ENCODE measurements at places on chromosomes 2 and 18. TPM values are rescaled to one million over a fixed set of nuclear protein-coding genes. Genes with fewer than 3 reads are reported as not detected.

Gene CDKL4
- total RNA-seq, result 0.31 TPM

Gene HOXD10
- not detected for total RNA-seq

Gene C2orf81
- 3.2 TPM for total RNA-seq

- no peak for DNase-seq
Observed at GRCh38 chr2:61938511-61938910, 33.0 kb downstream of the COMMD1 start.

- no peak for DNase-seq
Observed at GRCh38 chr2:3956406-3956805, 253.0 kb downstream of the DCDC2C start.

GRCh38 chr18:69596345-69596744, 195.7 kb downstream of the DOK6 start:
- no peak for DNase-seq

- no peak for DNase-seq
Observed at GRCh38 chr2:160469621-160470204, 23.9 kb downstream of the RBMS1 start.

DNA sequence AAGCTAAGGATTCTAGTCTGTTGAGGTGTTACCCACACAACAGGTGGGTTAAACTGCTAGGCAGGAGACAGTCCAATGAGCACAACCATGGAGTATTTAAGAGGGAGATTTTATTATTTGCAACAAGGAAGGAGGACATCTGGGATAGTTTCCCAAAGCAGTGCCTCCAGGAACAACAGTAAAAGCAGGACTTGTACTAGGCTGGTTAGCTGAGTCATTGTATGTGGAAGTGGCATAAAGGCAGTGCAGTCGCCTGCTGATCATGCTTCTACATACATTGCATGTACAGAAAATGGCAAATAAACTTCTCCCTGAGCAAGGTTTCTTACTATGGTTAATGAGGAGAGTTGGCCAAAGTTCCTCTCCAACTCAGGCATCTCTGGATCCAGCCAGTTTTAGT, 46.1 kb upstream of the CYTIP start:
- DNase-seq, result no peak

DNA sequence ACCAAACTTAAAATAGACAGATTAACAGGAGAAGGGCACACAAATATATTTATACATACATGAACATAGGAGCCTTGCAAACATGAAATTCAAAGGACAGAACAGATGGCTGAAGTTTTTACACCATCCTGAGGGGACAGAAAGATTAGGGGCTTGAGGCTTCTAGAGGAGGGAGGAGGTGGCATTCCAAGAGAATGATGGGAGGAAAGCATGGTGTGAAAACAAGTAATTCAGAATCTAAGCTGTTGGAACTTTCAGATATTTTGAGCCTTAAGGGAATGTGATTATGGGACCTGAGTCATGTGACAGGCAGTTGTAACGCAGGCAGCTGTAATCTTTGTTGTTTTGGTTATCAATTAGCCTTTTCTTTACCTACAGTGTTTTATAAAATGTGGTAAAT, 225.2 kb upstream of the SPOPL start:
- no peak for DNase-seq

GRCh38 chr2:170694316-170694715, 20.8 kb upstream of the SP5 start:
- no peak for DNase-seq

- no peak for DNase-seq
Observed at GRCh38 chr2:61111708-61112107, 46.0 kb downstream of the SANBR start.

- DNase-seq, result peak; percentile 34
Observed at GRCh38 chr2:38380397-38381130, 3.5 kb upstream of the ATL2 start.

DNA sequence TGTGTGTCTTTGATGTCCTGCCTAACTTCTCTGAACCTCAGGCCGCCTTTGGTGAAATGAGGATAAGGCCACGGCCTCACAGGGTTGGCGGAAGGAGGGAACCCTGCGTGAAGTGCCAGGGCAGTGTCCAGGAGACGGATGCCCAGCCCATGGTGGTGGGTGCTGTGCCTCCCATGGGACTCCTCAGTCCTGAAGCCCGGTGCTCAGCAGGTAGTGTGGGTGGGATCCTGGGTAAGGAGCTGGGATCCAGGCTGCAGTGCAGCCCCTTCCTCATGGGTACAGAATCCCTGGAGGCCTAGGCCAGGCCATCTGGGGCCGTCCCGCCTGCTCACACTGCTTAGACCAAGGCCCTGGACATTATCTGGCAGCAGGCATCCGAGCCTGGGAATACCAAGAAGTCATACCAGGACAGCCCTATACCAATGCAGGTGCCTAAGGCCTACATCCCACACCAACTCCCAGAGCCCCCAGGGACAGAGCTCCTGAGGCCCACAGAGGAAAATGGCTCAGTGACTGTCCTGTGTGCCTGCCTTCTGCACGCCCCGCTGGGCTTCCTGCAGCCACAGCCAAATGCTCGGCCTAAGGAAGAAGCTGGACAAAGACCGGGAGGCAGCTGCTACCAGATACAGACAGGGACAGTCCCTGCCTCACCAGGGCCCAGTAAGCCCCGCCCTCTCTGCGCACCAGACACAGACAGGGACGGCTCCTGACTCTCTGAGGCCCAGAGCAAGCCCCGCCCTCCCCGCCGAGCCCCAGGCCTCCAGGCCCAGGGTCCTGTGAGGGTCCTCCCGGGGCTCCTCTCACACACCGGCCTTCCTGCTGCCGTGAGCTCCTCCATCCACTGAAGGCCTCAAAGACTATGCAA, 78.0 kb downstream of the NDUFA10 start:
- peak; percentile 39 for DNase-seq

DNA sequence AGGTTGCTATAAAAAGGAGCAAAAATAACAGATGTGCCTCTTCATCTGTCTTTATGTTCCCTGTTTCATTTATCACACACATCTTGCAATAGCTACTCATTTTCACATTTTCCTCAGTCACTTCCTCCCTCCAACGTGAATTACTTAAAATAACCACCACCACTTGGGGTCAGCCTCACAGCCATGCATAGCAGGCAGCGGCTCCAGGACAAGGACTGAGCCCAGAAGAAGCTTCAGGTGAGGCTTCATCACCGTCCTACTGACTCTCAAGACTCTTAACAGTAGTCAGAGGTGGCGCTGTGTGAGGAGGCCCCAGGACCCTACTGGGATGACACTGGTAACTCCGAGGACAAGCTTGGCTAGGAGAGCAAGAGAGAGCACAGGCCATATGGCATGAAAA, 15.5 kb upstream of the ST8SIA5 start:
- DNase-seq, result no peak

DNA sequence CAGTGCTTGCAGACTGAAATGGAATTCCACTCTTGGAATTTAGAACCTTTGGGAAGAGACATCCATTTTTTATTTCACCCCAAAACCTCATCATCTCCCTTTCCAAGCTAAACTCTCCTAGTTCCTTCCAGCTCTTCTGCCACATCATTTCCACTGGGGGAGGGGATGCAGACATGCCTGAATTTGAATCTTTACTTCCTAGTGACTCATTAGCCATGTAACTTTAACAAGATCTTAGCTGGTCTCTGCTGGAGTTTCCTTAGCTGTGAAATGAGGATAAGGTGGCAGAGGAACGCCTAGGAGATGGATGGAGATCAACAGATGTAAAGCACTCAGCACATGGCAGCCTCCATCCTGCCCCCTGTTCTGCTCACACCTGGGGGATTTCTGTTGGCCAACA, 266.8 kb downstream of the EN1 start:
- DNase-seq, result no peak

All from CD8-positive, alpha-beta memory T cell (primary cell).